ENCODE measurements at places on chromosomes 7 and 10.

DNA sequence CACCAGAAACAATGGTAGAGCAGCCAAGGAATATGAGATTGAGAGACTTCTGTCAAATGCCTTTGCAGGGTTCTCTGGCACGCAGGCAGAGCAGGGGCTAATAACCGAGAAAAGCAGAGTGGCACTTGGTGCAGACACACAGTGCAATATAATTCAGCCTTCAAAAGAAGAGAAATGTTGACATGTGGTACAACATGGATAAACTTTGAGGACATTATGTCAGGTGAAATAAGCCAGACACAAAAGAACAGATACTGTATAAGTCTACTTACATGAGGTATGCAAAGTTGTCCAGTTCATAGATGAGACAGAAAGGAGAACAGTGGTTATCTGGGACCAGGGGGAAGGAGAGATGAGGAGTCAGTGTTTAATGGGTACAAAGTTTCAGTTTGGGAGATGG, 41.8 kb downstream of the ITIH5 start:
- no peak for DNase-seq

DNA sequence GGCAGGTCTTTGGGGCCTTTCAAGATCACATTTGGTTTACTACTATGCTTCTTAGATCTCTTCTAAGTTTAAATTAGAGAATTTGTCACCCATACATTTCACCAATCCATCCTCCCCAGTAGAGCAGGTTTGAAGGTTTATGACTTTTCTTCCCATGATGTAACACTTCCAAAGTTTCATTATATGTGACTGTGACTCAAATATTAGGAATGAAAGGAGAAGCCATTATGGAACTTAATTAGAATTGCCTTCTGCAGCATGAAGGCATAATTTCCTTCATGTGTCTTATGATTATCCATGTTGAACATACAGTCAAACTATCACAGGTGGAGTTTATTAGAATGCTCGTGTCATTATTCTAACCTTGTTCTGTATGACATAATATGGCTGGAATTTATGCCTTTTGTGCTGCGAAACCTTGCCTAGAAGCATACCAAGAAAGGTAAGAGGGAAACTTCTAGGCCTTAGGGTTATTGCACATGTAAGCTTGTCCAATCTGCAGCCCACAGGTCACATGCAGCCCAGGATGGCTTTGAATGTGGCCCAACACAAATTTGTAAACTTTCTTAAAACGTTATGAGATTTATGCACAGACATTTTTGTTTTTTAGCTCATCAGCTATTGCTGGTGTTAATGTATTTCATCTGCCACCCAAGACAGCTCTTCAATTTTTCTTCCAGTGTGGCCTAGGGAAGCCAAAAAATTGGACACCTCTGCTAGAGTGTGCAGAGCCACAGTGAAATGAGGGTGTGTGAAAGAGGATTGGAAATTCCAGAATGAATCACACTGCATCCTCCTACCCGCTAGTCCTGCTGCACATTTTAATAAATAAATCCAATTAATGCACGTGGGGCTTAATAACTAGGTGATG, 133.6 kb downstream of the TMEM26 start:
- no peak for DNase-seq

DNA sequence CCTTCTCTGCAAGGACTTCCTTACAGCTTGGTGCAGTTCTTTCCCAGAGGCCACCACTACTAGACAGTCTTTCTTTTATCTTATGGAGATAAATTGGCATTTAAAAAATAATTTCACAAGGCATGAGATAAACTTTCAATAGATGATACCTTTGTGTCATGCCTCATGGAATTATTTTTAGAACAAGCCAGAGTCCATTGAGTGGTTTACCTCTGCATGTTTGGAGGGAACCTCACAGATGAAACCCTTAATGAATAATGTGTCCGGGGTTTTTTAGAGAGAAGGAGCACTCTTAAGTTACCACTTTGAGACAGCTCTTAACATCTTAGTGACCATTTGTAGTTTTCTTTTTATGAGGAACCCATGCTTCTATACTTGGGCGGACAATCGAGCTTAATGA, 17.2 kb downstream of the NODAL start:
- DNase-seq = no peak

GRCh38 chr10:55852900-55853299, 508.2 kb downstream of the ZWINT start:
- DNase-seq = peak; percentile 31

GRCh38 chr10:95388109-95388471, 97.3 kb upstream of the PDLIM1 start:
- no peak for DNase-seq

GRCh38 chr10:78255796-78256638, 222.4 kb downstream of the RPS24 start:
- DNase-seq = no peak

- no peak for DNase-seq
Measured at GRCh38 chr10:95861386-95861785, 46.4 kb upstream of the CC2D2B start.

DNA sequence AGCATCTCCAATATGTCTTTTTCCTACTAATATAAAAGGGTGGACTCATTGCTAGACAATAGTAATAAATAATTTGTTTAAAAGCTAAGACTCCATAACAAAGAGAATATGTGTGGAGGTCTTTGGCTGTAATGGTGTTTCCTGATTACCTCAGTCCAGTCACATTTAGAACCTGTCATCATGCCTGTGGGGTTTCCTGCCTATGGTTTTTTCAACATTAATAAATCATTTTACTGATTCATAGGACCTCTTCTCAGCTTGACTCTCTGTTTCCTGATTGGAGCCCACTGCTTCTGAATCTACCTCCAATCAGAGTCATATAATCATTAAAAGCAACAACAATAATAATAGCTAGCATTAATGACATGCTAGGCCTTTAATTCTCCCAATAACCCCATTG, 52.4 kb upstream of the GNAI1 start:
- no peak for DNase-seq

DNA sequence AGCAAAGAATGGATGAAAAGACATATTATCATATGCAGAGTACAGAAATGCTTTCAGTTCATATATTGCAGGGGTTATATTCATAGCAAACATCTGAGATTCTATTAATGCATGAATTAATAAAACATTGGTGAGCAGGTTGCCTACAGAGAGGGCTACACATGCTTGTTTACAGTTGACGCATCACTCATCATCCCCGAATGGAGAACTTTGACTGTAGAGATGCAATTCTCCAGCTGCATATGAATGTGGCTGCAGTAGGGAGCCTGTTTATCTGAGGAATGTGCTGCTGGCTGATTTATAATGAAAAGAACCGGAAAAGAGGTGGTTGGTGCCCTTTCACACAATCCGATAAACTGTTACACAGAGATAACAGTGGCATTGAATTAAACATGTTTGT, 116.5 kb downstream of the GRM3 start:
- DNase-seq = no peak

GRCh38 chr10:9339716-9340115, 1285.2 kb downstream of the GATA3 start:
- no peak for DNase-seq

GRCh38 chr10:19250546-19250945, 201.9 kb downstream of the MALRD1 start:
- DNase-seq = no peak

DNA sequence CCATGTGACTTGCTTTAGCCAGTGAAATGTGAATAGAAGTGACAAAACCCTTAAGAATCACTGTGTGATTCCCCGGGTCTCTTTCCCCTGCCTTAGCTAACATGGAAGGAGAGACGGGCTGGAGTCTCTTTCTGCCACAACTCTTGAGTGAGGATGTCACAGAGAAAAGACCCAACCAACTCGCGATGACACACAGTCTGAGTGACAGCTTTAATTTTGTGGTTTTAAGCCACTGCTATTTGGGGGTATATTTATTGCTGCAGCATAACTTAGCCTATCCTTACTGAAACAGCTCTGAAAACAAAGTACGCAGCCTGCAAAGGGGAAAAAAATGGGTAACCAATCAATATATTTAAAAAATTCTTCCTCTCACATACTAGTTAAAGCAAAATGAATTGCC, 319.4 kb downstream of the CALN1 start:
- DNase-seq = no peak

DNA sequence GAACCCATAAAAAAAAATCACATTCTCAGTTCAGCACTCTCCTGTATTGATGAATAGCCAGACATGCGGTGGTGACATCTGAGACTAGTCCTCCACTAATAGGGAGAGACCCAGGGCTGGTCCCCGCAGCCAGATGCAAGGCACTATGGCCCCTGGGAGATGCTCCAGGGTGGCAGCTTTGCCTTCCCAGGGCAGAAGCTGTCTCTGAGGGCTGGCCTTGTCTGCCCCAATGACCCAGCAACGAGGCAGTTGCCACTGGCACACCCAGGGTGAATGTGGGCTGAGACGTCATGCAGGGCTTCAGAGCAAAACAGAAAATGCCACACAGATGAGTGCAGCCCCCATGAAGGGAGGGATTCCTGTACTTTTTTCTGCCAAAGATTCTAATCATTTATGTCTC, 50.1 kb upstream of the GDF10 start:
- no peak for DNase-seq

- DNase-seq = no peak
Measured at GRCh38 chr7:138116141-138116540, 39.9 kb downstream of the AKR1D1 start.

- no peak for DNase-seq
Measured at GRCh38 chr7:8442814-8443304, 9.4 kb downstream of the NXPH1 start.

Measured in NCI-H1105 treated with DMSO at 0.1 percent for 48 hours (cell line).